Activated CD8-positive, alpha-beta memory T cell treated with anti-CD3 and anti-CD28 coated beads for 36 hours (primary cell): ENCODE measurements at places on chromosomes 7 and 10. TPM values are rescaled to one million over a fixed set of nuclear protein-coding genes. Genes with fewer than 3 reads are reported as not detected.

The ADAM8 gene
- total RNA-seq: 68.5 TPM

The KCNH2 gene
- 0.11 TPM for total RNA-seq

The DCLRE1A gene
- total RNA-seq: 21.8 TPM

The AFAP1L2 gene
- 3.4 TPM for total RNA-seq

The ASB13 gene
- 10.1 TPM for total RNA-seq

The CALY gene
- total RNA-seq: not detected

The DYDC2 gene
- not detected for total RNA-seq

The NUTM2B gene
- total RNA-seq: 1.1 TPM

The MYL10 gene
- not detected for total RNA-seq

The LRRD1 gene
- total RNA-seq: not detected

The C7orf57 gene
- total RNA-seq: 2.0 TPM

The IDI2 gene
- total RNA-seq: not detected

The HOXA5 gene
- not detected for total RNA-seq

The ZNF789 gene
- total RNA-seq: 13.1 TPM

The EBLN1 gene
- total RNA-seq: not detected

The RET gene
- total RNA-seq: not detected

The AIFM2 gene
- 16.9 TPM for total RNA-seq

The LRRC18 gene
- total RNA-seq: not detected

The TMEM72 gene
- not detected for total RNA-seq

The LRRN3 gene
- total RNA-seq: 101 TPM

The CTAGE6 gene
- 0.52 TPM for total RNA-seq

The TCAF2 gene
- 29.4 TPM for total RNA-seq
